ENCODE measurements at places on chromosomes 3 and 15. TPM values are rescaled to one million over a fixed set of nuclear protein-coding genes. Genes with fewer than 3 reads are reported as not detected.

DNA sequence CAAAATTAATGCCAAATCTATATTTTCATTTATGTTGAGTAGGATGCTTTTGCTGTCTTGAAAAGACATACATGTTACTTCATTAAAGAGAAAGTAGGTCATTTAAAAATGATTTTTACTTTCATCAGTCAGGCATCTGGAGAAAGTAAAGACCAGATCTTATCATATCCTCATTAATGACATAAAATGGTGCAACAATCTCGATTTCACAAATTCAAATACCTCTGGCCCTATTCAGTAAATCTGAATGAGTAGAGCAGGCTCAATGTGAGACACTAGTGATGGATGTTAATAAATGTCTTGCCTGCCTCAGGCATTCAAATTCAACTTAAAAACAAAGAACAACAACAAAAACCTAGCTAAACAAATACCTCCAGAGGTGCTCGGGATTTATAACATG lies 714.1 kb downstream of the NAALADL2 start:
- no peak for DNase-seq

- peak; percentile 45 for DNase-seq
Observed at GRCh38 chr15:55221090-55222011, 24.6 kb upstream of the RSL24D1 start.

CCR8 gene
- total RNA-seq: not detected

ARPIN gene
- total RNA-seq: 20.1 TPM

DNA sequence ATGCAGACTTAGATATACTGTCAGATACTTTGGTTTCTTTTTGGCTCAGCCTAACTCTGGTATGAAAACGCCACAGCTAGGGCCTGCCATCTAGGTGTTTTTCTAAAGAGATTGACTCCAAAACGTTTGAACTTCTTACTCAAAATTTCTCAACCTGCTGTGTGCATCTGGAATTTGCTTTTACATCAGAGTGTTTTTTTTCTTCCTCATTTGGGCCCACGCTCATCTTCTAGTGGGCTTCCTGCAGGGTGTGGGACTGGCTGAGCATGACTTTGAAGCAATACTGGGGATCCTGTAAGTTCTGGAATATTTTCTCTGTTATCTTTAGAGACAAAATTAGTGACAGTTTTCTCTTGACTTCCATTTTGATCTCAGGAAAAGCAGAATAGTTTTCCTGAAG lies 117.8 kb downstream of the NR1D2 start:
- DNase-seq: no peak

- no peak for DNase-seq
Observed at GRCh38 chr3:194282436-194283122, 68.5 kb downstream of the CPN2 start.

PARP15 gene
- 3.4 TPM for total RNA-seq

ALPK3 gene
- 4.6 TPM for total RNA-seq

DNA sequence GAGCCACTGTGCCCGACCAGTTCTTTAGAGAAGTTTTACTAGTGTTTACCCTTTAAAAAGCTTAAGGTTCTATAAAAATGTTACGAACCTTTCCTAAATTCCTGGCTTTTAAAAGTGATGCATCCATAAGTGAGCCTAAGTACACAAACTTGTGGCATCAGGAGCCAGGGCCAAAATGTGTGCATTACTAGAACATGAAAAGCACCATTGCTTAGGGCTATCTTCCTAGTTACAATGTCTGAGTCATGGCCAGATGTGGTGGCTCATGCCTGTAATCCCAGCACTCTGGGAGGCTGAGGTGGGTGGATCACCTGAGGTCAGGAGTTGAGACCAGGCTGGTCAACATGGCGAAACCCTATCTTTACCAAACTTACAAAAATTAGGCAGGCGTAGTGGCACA lies 39.9 kb downstream of the LEO1 start:
- DNase-seq: no peak

DNA sequence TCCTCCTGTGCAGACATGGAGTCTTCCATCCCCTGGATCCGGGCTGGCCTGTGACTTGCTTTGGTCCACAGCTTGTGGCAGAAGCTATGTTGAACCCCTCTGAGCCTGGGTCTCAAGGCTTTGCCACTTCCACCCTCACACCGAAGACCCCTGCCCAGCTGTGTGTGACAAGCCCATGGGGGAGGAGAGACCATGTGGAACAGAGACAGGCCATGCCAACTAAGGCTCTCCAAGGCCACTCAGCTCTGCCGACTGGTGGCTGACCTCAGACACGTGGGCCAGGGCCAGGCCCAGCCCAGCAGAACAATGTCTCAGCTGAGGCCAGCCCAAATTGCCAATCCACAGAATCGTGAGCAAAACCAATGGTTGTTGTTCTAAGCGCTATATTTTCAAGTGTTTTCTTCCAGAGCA lies 16.4 kb upstream of the CFAP100 start:
- no peak for DNase-seq

CFAP92 gene
- 0.92 TPM for total RNA-seq

- DNase-seq: no peak
Observed at GRCh38 chr15:62297522-62297921, 132.4 kb upstream of the C2CD4B start.

All from Calu3 (cell line).